ENCODE measurements at places on chromosomes 16 and 17.

- no peak for DNase-seq
Measured at GRCh38 chr17:33115366-33115765, 123.7 kb downstream of the SPACA3 start.

DNA sequence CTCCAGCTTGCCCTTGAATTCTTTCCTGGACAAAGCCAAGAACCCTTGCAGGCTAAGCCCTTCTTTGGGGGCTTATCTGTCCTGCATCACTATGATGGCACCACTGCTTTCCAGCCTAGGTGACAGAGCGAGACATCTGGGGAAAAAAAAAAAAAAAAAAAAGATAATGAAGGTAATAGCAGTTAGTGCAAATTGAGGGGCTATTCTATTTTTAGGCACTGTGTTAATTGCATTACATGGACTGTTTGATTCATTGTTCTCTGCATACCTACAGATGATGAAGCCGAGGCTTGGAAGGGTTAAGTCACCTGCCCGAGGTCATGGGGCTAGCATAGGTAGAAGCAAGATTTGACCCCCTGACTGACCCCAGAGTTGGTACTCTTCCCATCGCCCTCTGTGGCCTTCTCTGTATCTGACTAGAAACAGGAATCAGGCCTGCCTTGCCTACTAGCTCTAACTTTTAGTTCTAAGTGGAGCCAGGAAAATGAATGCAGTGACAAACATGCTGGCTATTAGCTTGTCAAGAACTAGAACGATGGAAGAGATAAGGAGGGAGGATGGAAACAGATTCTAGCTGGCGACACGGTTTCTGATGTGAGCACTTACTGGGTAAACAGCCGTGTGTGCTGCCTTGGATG lies 312.1 kb downstream of the SNX29 start:
- DNase-seq: no peak

DNA sequence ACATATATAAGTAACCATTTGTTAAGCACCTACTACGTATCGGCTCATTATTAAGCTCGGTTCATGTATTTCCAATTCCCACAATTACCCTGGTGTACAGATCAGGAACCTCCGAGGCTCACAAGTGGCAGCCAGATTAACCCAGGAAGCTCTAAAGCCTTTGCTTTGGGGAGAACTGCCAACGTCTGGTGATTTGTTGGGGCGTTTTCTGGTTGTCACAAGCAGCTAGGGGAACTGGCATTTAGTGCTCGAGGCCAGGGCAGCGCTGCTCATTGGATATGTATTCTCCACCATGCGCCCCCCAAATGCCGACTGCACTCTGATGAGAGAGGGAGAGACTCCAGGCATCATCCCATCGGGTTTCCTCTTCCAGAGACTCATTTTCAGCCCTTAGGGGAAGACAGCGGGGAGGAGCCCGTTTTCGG lies 541 bp downstream of the ZNF18 start:
- DNase-seq: peak; percentile 30

DNA sequence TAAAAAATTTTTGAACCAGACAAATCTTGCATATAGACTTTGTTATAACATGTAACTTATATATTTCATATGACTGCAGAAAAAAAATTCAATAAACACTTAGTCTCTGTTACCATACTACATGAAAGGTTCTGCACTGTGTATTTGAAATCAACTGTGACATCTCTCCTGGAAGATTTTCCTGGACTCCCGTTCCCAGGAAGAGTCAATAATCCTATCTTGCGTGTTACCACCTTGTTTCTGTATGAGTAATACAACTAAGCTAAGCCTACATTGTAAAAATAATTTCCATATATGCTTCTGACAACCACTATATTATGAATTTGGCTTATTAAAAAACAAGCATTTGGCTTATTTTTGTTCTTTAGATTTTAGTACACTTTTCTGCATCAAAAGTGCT lies 665.6 kb upstream of the SOX9 start:
- DNase-seq: no peak

GRCh38 chr16:4426021-4426684 lies 485 bp downstream of the DNAJA3 start:
- peak; percentile 57 for DNase-seq

DNA sequence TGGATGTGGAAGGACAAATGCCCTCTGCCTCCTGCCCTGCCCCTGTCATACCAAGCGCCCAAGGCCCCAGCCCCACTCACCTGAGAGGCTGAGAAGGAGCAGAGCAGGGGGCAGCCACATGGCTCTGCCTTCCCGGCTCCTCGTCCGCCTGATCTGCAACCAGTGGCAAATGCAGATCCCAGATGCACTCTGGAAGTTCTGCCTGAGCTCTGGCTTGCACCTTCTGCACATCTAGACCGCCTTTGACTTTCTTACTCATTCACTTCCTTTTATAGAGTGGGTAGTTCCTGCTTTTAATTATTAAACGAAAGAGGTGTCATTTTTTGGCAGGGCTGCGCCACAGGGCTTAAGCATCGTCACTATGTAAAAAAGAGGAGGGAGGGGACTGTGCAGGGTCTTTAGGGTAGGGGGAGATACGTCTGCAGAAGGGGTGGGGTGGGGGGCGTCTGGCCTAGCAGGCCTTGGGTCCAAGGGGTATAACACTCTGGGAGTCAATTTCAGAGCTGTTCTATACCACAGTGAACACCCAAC lies at the start of gene CD300LB:
CD300LB (minus strand) TSS at position 245 of the 531 bp plus-strand sequence; CDS start at position 120, 125 bp downstream.
- DNase-seq: no peak

DNA sequence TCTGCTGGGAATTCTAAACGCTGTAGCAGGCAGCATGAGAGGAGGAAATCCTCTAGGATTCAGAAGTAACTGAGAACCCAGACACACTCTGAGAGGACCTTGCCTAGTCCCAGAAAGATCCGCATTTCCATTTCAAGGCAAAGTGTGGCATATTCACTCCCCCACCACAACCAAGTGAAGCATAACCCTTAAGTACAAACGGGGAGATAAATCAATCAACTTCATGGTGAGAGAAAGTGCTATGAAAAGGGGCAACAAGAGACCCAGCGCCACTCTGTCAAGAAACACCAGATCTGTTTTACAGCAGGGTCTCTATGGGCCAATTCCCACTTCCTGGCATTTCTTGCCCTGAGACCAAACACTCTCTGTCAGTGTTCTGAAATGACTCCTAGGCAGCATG lies 68.3 kb downstream of the SMG6 start:
- DNase-seq: no peak

DNA sequence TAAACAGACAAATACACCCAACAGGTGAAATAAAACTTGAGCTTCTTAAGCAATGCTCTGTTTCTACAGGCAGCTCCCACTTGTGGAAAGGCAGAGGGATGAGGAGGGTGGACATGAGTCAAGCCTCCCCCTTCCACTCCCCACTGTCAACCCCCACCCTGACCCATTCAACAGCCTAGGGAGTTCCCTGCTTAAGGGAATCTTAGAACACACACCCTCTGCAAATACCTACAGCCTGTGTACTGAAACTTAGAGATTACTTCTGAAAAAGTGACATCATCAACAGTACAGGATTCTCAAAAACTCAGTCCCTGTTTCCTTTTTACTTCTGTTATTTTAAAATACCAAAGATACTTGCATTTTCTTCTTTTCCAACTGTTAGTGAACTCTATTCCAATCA lies 345.4 kb downstream of the SOX9 start:
- no peak for DNase-seq

- DNase-seq: no peak
Measured at GRCh38 chr16:1763521-1764511, 7.5 kb downstream of the NME3 start.

DNA sequence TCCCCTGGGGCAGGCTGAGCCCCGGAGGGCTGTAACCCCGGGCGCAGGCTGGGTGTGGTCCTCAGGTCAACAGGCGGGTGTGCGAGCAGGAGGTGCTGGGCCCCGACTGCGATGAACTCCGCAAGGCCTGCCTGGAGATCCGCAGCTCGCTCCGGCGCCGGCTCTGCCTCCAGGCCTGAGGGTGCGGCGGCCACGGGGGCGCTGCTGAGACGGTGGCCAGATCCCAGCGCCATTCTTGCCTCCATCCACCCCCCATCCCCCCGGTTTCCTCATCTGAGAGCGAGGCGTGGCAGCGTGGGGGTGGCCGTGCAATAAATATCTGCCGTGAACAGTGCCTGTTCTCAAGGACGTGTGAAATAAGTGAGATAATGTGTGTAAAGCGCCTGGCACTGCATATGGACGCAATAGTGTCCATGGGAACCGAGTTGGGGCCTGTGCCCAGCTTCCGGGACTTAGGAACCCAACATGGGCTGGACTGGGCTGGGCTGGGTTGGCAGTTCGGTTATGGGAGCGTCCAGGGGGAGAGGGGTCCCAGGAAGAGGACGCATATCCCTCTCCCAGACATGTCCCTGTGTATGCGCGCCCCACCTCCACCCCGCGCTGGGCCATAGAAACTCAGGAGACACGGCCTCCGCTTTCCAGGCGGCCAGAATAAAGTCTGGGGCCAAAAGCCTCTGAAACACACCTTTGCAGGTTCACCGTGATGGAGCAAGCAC lies 15.0 kb downstream of the ZNF213 start:
- peak; percentile 57 for DNase-seq

GRCh38 chr17:79355165-79355564 lies 255.7 kb downstream of the RBFOX3 start:
- no peak for DNase-seq

GRCh38 chr16:84715854-84716253 lies 16.1 kb downstream of the USP10 start:
- no peak for DNase-seq

DNA sequence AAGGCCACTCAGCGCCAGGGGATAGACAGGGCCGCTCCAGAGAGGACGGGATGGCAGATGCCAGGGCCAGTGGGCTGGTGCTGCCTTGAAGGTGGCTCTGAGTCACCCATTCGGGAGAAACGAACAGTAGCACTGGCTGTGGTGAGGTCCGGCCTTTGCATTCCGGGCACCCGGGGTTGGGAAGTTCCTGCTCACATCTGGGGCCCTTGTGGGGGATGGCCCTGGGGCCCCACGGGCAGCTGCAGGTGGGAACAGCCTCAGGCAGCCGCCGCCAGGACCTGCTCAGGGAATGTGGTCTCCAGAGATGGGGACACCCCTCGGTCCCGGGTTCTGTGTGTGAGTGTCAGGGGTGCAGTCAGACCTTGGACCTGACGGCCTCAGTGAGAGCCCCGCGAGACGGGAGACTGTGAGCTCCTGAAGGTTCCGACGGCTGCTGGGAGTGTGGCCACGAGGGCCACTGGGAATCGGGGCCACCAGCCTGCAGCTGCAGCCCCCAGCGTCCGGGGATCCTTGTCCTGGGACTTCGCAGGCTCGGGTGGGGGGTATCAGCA lies 1.4 kb downstream of the CBFA2T3 start:
- no peak for DNase-seq

DNA sequence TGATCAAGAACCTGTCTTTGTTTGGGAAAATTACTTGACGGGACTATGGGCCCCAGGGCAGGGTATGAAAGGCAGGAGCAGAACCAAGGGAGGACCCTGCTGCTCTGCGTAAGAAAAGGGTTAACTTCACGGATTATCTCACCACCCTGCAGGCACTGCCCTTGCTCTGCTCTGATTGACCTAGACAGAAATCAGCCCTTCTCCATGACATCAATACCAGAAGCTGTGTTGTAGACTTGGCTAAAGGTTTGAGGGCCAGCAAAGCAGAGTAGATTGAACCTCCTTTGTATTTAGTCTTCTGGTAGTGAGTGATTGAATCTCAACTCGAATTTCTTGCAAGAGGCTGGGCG lies 52.9 kb upstream of the ETV4 start:
- DNase-seq: no peak

DNA sequence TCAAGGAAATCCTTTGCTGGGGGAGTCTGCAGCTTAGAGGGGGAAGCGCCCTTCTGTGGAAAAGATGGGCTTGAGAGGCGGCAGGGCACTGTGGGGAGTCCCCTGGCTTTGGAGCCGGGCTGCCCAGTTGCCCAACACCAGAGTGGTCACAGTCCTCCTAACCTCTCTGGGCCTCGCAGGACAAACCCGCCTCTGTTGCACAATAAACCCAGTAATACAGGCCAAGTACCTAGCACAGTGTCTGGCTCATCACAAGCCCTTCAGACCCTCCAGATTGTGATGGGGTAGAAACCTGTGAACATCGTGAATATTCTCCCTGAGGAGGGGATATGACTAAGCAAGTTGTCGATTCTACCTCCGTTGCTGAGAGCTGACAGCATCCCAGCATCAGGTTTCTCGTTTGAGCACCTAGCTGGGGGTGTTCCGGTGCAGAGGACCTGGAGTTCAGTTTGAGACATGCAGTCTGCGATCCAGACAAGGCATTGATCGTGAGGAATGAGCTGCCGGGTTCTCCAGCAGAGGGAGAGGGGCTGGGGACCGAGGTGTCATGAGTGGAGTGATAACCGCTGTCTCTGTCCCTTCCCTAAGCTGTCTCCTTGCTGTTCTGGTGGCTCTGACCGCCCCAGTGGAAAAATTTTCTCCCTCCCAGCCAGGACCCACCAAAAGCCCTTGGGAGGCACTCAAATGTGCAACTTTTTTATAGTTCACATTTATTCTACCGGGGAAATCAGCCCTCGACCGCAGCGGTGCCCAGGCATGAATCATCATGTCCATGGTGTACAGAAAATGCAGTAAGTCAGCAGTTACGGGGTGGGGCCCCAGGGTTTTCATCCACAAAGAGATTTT lies 161.9 kb downstream of the WSCD1 start:
- no peak for DNase-seq

- no peak for DNase-seq
Measured at GRCh38 chr16:55017321-55017720, 86.7 kb downstream of the IRX5 start.

- no peak for DNase-seq
Measured at GRCh38 chr16:23155445-23156049, 6.3 kb upstream of the USP31 start.

All from stimulated activated CD4-positive, alpha-beta T cell treated with anti-CD3 and anti-CD28 coated beads, Interleukin-1b, Interleukin-23, amount 100 ng/mL, for 48 hours (primary cell).